ENCODE measurements at places on chromosomes 1 and 21.

DNA sequence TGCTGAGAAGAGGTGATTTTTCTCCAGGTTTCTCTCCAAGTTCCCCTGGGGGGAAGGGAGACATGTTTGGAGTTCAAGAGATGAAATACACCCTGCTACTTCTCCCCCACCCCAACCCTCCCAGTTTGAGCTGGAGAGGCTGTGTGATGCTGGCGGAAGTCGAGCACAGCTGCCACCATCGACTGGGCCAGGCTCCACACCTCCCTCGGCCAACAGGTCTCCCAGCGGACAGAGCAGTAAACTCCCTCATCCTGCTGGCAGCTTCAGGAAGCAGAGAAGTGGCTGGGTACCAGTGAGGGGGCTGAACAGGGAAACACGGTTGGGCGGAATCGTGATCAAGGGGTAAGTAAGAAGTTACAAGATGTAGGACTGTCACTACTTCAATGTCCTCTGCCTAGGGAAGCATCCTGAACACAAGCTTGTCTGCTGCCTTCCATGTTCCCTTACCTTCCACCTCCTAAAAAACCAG, 6.6 kb upstream of the NHLH1 start:
- DNase-seq, result no peak

DNA sequence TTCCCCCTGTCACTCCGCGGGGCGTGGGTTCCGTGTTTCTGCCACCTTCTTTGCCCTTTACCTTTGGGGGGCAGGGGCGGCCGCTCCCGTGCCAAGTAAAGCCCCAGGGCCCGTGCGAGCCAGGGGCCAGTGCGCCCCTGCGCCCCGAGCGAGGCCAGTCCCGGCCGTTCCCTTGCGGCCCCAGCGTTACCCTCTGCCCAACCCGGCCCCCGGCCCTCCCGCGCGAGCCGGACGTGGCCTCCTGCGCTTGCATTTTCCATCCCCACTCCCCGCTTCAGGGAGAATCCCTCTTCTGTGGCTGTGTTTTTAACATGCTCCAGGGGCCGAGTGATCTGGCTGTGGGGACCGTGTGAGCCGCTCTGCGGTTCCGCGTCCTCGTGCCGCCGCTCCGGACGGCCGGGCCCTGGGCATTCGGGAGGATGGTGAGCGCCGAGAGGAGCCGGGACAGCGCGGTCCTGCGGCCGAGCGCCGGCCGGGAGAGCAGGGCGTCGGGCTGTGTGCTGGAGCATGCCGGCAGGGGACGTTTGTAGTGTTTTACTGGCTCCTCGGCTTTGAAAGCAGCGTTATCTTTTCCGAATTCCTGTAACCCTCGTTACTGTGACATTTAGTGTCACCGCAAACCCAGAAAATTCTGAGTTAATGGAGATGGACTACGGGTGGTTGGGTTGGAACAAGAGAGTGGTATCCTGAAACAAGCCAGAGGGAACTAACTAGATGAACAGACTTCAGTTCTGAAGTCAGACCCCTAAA, 1.0 kb downstream of the GALNT2 start:
- DNase-seq, result no peak

DNA sequence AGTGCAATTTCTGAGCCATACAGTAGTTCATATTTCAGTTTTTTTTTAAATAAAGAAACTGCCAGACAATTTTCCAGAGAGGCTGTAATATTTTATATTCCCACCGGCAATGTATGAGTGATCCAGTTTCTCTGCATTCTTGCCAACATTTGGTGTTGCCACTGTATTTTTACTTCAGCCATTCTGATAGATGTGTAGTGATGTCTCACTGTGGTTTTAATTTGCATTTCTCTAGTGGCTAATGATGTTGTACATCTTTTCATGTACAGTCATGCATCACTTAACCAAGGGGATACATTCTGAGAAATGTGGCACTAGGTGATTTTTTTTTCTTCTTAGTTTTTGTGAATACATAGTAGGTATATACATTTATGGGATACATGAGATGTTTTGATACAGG, 99.6 kb downstream of the CENPF start:
- no peak for DNase-seq

DNA sequence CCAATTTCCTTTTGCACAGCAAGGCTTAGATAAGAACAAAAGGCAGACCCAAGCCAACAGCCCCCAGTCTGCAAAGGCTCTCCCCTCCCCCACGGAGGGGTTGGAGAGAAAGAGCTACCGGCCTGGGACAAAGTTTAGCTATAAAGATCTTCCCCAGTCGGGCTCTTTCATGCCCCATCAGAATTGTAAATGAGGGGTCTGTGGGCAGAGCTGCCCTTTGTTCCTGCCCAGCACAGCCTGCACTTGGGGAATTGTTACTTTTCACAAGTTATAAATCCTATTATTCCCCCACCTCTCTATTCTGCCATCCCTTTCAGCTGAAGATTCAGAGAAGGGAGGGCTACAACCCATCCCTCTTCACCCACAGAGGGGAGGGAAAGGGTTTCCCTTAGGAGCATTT, 3.5 kb downstream of the MYCL start:
- no peak for DNase-seq

DNA sequence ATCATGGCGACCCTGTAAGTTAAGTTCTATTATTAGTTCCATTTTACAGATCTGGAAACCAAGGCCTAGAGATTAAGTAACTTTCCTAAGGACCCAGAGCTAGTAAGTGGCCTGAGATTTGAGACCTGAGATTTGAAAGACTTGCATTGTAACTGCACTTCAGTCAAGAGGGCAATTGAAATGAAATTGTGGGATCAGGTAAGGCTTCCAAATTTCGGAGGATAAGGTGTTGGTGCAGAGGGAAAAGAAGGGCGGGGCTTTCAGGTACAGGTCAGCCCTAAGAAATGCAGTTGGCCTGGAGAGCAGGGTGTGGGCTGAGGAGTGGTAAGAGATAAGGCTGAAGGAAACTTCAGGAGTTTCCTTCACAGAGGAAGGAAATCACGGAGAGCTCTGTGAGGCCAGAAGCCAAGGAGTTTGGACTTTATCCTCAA, 51.1 kb downstream of the SLC16A1 start:
- no peak for DNase-seq

- no peak for DNase-seq
Observed at GRCh38 chr21:19026911-19027310, 623.3 kb upstream of the TMPRSS15 start.

DNA sequence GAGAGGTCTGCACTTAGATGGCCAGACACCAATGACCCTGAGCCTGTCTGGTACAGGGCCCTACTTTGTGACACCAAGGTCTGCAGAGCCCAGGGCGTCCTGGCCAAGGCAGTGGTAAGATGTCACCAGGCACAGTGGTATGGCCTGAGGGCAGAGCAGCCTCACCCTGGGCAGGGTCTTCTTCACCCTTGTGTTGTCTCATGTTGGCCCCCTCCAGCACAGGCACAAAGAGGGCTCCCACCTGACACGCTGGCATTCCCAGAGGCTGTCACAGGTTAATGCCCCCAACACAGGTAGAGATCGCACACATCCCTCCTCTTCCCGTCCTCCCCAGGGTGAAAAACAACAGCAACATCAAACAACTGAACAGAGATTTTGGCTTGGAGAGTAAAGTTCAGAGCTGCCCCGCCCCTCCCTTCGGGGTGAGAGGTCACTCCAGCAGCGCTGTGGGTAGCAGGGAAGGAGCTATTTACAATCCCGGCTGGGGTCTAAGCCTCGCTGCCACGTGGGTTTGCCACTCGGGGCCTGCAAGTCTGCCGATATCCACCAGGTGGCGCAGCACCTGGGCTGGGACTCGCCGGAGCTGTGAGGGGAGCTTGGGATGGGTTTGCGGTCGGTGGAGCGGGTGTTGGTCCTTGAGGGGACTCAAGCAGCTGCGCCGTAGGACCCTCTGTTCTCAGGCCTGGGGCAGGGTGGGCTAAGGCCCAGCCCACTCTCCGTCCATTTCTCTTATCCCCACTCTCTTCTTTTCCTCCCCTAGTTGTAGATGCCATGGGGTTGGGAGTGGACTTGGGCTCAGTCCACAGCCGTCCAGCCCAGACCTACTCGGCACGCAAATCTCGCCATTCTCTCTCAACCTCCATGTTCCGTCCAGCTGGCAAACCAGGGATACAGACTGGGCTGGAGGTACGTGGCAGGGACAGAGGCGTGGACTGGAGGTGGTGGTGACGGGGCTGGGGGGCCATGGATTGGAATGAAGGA, 12.7 kb downstream of the EFNA3 start:
- peak; percentile 86 for DNase-seq

- no peak for DNase-seq
Observed at GRCh38 chr1:17916702-17917101, 161.6 kb downstream of the ACTL8 start.

DNA sequence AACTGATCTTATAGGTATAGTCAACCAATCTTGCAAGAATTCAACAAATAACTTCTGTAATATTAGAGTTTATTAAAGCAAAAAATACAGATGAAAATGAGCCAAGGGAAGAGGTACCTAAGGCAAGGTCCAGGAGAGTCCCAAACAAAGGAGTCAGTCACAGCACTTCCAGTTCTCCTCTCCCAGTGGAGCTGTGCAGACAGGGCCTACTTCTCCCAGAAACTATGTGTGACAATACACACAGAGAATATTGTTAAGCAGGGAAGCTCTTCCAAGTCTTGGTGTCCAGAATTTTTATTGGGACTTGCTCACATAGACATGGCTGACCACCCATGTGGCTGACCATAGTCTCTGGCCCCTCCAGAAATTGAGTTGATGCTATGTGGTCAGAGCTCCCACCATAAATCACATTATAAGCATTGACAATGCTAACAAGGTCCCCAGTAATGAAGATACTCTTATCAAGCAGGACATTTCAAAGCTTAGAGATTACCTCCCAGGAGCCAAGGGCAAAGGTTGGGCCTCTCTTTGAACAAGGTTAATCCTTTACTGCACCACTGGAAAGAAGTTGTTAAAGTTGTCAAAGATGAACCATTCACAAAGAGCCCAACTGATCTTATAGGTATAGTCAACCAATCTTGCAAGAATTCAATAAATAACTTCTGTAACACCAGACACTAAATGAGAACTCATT, 3.5 kb upstream of the CD244 start:
- DNase-seq, result no peak

DNA sequence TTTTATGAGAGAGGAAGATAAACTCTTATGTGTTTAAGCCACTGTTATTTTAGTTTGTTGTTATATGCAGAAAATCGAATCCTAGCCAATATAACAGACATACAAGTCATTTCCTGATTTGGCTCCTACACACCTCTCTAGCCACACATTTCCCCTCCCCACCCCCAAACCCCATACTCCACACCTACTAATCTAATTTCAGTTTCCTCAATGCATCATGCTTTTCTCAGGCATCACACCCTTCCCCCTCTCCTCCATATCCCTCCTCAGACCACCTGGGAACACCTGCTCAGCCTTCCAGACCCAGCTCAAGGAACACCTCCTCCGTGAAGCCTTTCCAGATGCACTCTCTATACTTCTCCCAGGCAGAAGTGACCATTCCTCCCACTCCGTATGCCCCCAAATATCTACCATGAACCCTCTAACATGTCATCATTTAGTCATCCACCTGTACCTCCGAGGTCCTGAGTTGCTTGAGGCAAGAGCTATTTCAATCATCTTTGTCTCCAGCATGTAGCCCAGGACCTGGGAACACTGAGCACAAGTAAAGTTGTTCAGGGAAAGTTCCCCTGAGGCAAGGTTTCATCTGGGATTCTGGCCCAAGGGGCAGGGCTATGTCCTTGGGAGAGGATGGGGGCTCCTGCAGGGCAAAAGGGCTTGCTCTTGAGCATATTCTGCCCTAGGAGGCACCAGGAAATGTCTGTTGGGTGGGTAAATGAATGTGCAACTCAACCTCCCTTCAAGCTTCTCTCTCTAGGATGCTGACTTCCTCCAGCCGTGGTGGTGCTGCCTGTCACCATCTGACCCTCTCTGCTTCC, 126.8 kb downstream of the HIVEP3 start:
- no peak for DNase-seq

- DNase-seq, result no peak
Observed at GRCh38 chr1:190376044-190376443, 101.6 kb downstream of the BRINP3 start.

DNA sequence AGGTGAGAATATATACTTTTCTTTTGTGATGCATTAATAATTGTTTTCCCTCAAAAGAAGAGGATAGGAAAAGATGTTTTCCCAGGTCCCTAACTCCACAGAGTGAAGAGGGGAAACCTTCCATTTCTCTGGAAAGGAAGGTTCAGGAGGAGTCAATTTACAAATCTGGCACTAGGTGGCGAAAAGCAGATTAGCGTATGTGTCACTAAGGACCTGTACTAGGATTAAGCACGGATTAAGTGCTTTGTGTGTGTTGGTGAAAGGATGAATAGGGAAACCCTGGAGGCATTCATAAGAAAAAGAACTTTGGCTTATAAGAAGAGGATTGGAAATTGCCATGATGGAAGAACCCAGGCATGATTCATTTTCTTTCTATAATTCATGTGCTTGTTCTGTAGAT, 410.1 kb upstream of the PLXNA2 start:
- DNase-seq, result no peak

GRCh38 chr1:165678509-165678908, 19.9 kb downstream of the ALDH9A1 start:
- DNase-seq, result no peak

All from ascending aorta (tissue), 2 donors.